ENCODE measurements at places on chromosomes 2 and 18.

DNA sequence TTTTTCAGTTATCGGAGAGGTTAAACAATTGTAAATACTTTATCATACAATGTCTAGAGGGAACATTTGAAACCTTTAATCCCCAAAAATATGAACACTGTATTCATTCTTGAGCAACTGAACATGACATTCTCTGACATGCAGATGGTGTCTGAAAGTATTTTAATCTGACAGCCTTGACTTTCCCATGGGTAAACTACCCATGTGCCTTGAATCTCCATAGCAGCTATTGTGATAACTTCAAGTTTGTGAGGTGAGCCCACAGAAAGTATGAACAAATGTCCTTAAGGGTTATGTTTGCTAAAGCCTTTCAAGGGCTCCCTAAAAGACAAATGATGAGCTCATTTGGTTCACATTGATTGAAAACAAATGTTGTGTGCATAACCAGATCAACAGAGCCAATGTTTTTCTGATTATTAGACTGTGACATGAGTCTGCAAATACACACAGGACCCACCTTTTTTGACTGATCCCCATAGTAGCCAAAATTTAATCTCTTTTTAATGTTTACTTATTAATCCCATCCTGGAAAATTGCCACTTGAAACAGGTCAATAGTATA, 1326.0 kb downstream of the LRP1B start:
- DNase-seq = no peak

DNA sequence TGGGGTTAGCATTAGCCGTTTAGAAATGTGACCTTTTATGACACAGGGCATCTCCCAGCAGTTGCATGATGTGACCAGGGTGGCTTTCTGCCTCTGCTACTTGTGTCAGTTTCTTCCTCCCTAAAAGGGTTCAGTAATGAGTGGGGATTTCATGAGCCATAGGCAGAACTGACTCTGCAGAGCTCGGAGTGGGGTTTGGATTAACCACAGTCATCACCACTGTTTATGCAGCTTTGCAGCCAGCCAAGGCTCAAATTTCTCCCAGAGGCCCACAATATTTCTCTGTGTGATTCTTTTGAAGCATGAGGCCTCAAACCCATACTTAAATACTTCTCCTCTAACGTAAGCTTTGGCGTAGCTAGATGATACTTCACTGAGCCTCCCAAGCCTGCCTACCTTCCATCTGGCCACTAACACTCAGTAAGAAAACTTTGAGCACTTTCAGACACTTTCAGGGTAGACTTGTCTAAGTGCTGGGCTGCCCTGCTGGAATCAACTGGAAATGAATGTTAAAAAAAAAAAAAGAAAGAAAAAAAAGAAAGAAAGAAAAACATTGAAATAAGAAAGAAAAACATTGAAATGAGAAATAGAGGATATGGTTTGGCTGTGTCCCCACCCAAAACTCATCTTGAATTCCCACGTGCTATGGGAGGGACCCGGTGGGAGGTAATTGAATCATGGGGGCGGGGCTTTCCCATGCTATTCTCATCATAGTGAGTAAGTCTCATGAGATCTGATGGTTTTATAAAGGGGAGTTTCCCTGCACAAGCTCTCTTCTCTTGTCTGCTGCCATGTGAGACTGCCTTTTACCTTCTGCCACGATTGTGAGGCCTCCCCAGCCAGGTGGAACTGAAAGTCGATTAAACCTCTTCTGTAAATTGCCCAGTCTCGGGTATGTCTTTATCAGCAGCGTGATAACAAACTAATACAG, 11.5 kb upstream of the LAPTM4A start:
- no peak for DNase-seq

- no peak for DNase-seq
These were observed 29.7 kb downstream of the XDH start for GRCh38 chr2:31384771-31385276.

GRCh38 chr2:136407952-136408318, 290.0 kb upstream of the CXCR4 start:
- DNase-seq = no peak

GRCh38 chr18:933082-933481, 28.4 kb downstream of the ADCYAP1 start:
- DNase-seq = no peak

DNA sequence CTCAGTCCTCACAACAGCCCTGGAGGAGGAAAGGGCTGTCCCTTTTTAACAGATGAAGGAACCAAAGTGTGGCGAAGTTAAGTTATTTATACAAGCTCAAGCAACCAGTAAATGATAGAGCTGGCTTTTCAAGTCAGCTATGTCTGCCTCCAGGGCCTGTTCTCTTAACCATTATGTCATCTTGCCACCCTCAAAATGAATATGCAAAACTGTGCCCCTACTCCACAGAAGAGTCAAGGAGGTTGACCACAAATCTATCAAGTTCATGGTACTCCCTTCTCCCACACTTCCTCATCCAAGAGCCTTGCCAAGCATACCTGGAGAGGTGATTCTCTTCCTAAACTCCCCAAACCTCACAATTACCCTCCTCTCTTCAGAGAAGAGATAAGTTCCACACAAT, 37.3 kb upstream of the CREB1 start:
- no peak for DNase-seq

DNA sequence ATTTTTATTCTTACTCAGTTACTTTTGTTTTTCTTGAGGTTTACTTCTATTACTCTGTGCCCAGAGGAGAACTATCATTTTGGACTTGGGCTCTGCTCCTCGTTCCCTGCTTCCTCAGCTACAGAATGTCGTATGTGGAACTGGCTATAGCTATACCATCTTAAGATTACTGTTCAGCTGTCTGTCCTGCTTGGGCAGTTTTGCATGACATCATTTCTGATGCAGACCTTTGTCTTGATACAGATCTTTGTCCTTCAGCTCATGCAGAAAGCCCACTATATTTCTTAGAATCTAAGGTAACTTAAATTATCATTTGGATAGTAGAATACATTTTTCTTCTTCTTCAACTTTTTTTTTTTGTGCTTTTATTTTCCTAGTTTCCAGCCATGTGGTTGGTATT, 13.8 kb upstream of the C1GALT1C1L start:
- no peak for DNase-seq

GRCh38 chr18:59554796-59555335, 142.4 kb downstream of the CCBE1 start:
- DNase-seq = no peak

GRCh38 chr2:186467421-186467820, 18.6 kb upstream of the ZC3H15 start:
- no peak for DNase-seq

- no peak for DNase-seq
These were observed 2.7 kb downstream of the CDH7 start for GRCh38 chr18:65753520-65753919.

GRCh38 chr18:74286106-74286855, 5.5 kb downstream of the CYB5A start:
- no peak for DNase-seq

- no peak for DNase-seq
These were observed 3.0 kb downstream of the SH2D6 start for GRCh38 chr2:85421260-85422071.

DNA sequence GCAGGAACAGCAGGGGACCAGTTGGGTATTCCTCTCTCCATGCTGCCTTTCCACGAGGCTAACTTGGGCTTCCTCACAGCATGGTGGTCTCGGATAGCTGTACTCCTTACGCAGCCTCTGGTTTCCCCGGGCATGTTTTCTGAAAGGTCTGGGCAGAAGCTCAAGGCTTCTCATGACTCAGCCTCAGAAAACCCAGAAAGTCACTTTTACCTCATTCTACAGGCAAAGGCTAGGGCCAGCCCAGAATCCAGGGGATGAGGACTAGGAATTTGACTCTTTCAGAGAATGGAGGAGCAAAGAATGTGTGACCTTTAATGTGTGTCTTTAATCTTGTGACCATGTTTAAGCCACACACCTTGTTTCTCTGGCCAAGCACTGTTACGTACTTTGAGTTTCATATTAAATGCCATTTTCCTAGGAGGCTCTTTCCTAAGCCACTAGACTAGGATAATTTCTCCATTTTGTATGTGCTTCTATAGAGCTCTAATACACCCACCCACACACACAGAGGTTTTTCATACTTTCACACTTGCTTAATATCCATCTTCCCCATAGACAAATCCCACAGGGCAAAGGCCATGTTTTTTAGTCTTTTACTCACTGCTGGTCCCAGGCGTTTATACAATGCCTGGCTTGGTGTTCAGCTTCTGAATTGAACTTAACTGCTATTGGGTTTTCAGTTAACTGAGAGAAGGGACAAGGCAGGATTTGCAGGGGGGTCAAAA, 77.3 kb downstream of the LONRF2 start:
- no peak for DNase-seq

- no peak for DNase-seq
These were observed 188.4 kb downstream of the PPP1R1C start for GRCh38 chr2:182173944-182174622.

DNA sequence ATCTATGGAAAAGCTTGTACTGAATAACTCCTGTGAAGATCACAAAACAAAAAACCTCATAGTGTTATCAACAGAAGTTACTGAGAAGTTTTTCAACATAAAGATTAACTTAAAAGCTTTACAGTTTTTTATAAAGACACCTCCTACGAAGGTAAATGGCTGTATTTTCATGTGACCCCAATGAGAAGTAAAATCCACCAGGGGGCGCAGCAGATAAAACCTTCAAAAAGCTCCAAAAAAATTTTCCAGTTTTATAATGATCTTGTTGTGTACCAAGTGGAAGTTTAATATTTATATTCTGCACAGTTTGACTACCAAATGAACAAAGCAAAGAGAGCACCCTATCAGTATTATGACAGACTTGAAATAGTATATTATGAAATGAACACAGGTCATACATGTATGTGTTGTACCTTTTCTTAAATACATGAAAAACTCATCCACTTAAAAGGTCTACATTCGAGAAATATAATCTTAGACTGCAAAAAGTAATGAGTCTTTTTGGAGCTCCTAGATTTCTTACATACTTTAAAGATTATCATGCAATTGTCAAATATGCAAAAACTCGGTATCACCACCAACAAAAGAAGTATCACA, 38.5 kb downstream of the PNO1 start:
- DNase-seq = no peak

DNA sequence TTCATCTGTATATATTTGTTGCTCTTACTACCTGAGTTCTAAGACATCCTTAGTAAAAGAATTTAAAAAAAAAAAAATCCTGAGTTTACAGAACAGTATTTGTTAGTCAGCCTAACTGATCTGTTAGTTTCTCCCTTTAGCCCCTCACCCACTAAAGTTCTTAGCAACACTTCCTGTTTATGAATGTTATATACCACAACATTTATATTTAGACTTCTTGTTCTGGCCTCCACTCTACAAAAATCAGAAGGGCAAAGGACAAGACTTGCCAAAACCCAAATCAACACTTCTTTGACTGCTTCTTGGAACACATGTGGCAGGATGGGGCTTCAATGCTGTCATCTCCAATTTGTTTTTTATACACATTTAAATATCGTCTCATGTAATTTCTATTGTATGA, 71.1 kb downstream of the MGAT5 start:
- DNase-seq = no peak

All from stimulated activated CD8-positive, alpha-beta memory T cell treated with anti-CD3 and anti-CD28 coated beads, Interleukin-7, amount 100 ng/mL, for 1 hour (primary cell).